Myometrial cell (primary cell): ENCODE measurements at places on chromosomes 4 and X. TPM values are rescaled to one million over a fixed set of nuclear protein-coding genes. Genes with fewer than 3 reads are reported as not detected.

Gene MGARP
- total RNA-seq: 15.4 and 17.6 TPM in 2 replicates

Gene TRAPPC11
- total RNA-seq: 30.5 and 33.7 TPM in 2 replicates

Gene FAM9B
- not detected in 2 replicates for total RNA-seq

Gene PITX2
- total RNA-seq: not detected in 2 replicates

Gene SMARCAD1
- 14.4 and 15.9 TPM in 2 replicates for total RNA-seq
